Stimulated activated CD4-positive, alpha-beta T cell treated with anti-CD3 and anti-CD28 coated beads, TNF-alpha, amount 100 ng/mL, for 48 hours (primary cell): ENCODE measurements at places on chromosomes 16 and 17.

DNA sequence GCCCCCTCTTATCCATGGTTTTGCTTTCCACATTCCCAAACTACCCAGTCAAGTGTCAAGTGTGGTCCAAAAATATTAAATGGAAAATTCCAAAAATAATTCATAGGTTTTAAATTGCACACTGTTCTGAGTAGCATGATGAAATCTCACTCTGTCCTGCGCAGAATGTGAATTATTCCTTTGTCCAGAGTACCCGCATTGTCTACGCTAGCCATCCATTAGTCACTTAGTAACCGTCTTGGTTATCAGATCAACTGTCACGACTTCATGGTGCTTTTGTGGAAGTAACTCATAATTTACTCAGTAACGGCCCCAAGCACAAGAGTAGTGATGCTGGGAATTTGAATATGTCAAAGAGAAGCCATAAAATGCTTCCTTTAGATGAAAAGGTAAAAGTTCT, 94.9 kb downstream of the SLC39A11 start:
- DNase-seq = no peak

- DNase-seq = no peak
Measured at GRCh38 chr17:78225088-78225865, 6.2 kb upstream of the TMEM235 start.

- DNase-seq = no peak
Measured at GRCh38 chr17:67944035-67944434, 52.2 kb downstream of the C17orf58 start.

DNA sequence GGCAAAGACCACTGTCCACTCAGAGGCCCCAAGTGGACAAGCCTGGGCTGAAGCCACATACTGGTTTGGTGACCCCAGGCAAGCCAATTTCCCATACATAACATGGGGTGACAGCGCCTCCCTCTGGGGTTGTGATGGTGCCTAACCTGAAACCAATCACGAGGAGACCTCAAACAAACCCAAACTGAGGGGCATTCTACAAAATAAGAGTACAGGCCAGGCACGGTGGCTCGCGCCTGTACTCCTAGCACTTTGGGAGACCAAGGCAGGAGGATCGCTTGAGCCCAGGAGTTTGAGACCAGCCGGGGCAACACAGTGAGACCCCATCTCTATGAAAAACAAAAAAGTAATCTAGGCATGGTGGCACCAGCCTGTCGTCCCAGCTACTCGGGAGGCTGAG, 3.6 kb downstream of the P2RX5 start:
- DNase-seq = no peak

GRCh38 chr16:83789642-83790401, 18.0 kb upstream of the HSBP1 start:
- DNase-seq = no peak

DNA sequence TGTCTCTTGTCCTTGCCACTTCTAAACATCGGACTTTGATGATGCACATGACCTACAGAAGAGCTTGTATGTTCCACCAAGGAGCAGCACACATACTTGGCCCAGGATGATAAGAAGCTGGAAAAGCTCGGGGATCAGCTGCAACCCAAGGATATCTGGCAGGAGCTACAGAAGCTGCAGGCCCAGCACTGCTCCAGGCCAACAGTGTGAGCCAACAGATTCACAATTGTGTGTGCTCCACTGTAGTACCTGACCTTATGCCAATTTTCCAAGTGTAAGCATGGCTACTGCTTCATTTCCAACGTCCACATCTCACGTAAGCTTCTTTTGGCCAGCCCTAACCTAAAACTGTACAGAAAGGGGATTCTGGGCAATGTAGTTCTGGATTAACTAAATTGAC, 83.4 kb downstream of the COX10 start:
- no peak for DNase-seq

DNA sequence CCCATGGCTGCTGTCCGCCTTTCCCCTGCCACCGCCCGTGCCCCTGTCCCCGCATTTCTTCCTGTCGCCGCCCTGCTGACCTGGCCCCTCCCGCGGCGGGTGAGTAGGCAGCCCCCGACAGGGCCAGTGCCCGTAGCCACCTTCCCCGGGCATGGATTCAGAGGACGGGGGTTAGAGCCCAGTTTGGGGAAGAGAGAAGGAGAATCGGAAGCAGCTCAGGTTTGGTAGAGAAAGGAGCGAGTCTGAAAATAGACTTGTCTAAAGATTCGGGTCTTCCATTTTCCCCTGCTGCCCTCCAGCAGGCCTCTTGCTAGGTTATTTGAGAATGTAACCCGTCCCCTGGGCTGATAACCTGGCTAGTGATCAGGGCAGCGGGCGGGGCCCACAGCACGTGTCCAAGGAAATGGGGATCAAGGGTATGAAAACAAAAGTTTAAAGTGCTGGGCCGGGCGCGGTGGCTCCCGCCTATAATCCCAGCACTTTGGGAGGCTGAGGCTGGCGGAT, 7.9 kb upstream of the CLDN9 start:
- no peak for DNase-seq

GRCh38 chr17:5825717-5826330, 241.5 kb upstream of the NLRP1 start:
- DNase-seq = no peak

DNA sequence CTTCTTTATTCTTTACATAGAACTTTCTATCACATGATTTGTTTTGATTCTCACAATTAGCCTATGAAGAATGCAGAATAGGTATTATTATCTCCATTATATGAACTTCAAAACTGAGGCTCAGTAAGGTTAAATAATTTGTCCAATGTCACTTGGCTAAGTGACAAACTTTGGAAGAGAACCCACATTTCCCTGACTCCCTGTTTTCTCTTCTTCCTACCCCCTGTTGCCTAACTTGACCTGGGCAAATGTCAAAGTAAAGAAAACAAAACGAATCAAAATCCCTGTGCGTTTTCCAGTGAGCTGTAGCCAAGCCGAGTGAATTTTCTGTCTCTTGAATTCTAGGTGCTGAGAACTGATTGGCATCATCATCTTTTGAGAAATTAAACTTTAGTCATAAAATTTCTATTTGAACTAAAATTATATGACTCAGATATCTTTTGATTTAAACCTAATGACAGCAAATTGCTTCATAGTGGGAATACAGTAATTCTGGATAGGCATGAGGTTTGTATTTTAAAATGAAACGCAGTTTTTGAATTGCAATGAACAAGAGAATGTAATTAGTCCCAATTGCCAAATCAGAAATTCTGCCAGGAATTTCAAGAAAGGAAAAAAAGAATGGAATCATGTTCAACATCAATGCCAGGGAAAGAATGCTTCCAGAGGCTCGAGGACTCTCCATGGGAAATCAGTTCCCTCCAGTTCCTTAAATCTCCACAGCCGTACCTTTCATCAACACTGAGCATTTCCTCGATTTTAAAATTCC, 4.6 kb upstream of the NACA2 start:
- DNase-seq = no peak

GRCh38 chr17:47262586-47262985, 9.0 kb downstream of the ITGB3 start:
- DNase-seq = no peak

GRCh38 chr16:24062270-24062817, 193.8 kb upstream of the CACNG3 start:
- no peak for DNase-seq

- no peak for DNase-seq
Measured at GRCh38 chr17:75271955-75272847, 1.2 kb upstream of the MIF4GD start.

- peak; percentile 51 for DNase-seq
Measured at GRCh38 chr17:36602924-36603384, 1.6 kb downstream of the MRM1 start.

GRCh38 chr17:9266697-9267117, 245.4 kb downstream of the NTN1 start:
- DNase-seq = no peak

DNA sequence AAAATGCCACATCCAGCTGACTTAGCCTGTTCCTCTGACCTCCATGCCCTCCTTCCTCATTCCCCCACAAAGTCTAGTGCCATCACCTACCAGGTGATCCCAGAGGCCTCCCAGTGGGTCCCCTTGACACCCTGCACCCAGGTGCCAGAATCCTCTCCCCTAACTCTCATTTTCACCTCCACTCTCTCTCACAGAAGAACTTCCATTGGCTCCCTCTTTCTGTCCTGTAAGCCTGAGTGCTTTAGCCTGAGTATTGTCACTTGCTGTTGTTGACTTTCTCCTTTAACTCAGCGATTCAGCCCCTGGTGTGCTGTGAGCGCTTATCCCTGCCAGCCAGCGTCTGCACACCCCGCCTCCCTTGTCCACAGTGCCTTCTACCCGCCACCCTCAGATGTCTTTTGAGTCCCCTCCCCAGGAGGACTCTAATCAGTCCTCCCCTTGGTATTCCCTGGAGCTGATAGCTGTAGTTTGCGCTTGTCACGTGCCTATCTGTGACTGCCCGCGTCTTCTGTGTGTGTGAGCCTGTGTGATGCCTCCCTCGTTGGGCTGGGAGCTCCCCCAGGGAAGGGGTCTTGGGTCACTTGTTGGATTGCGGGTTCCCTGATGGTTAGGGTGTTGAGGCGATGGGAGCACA, 31.9 kb downstream of the ARHGAP23 start:
- no peak for DNase-seq

DNA sequence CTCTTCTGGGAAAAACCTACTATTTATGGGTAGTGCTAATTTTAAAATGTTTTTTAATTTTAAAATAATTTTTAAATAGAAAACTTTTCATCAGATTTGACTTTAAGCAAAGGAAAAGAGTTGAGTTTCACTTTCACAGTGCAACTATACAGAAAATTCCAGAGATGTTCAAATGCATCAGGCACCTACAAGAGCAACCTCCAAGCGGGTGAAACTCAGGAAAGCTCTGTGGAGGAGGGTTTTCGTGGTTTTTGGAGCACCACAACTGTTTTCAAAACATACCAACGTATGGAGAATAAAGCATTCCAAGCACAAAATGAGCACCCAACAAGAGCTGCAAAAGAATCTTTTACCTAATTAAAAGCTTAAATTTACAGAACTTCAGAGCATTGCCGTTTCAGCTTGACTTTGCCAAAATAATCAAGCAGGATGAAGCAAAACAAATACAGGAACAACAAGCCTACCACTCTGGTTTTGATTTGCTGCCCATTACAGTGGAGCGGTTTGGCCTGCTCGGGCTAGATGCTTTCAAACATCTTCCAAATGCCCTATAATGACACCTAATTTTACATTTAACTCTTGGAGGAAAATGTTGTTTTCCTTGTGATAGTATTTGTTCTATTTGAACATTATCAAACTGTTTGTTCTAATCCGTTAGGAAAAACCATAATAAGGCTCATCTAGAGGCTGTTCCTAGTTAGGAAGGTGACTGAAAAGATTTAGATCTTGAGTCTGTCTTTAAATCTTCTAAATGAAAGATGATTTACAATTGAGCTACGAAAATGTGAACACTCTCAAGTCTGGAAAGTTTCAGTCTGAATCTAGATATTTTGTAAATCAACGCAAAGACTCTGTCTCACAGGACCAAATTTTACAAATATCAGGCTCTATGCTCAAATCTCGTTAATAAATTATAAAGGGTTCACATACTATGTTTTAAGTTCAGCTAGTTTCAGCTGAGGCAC, 34.5 kb downstream of the NACA2 start:
- no peak for DNase-seq

GRCh38 chr17:251531-251930, 70.1 kb upstream of the DOC2B start:
- DNase-seq = no peak

DNA sequence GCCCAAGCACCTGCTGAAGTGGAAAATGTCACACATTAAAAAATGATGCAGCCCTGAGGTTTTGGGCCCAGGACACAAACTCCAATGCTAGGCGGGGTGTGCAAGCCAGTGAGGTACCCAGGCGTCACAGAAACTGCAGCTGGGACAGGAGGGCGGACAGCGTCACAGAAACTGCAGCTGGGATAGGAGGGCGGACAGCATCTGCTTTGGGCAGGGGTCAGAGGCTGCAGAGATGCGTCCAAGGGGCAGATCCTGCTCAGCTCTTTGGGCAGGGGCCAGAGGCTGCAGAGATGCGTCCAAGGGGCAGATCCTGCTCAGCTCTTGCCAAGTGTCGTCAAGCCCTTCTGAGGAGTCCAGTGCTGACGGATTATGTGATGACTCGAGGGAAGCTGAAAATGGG, 43.9 kb upstream of the RCVRN start:
- DNase-seq = no peak

DNA sequence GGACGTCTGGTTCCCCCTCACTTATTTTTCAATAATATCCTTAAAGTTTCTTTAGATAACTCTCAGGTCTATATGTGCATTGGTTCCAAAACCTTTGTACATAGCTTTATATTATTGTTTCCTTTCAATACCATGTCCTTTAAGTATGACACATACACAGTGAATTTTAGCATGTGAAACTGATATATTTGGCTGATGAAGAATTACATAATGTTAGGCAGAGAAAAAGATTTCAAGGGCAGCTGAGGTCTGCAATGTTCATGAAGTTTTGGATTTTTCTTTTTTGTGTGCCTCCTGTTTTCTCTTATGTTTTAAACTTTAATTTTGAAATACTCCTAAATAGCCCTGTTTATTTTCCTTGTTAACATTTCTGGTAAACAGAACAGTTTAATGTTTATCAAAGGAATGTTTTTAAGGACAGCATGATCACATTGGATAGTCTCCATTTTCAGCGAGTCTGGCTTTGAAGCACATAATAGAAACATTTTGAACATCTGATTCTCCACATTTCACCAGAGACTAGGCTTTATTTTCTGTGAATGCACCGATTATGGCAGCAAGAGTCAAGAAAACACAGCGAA, 32.9 kb upstream of the FBXO47 start:
- no peak for DNase-seq

- DNase-seq = no peak
Measured at GRCh38 chr17:30196504-30196903, 39.0 kb downstream of the SLC6A4 start.

DNA sequence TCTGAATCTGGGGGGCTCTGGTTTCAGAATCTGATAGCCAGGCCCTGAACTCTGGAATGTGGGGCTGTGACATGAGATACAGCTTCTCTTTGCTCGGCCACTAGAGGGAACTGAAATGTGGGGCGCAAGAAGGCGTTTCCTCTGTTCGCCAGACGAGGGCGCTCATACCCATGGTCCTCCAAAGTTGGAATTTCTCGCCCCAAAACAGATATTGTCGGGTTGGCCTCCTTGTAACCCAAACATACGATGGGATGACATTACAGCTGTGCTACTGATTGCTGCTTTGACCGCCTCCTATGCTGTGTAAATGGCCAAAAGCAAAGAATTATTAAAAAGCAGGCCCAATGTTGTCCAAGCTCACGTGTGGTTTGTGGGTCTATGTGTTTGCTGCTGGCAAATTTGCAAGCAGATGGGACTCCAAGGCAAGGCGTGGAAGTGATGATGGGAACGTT, 13.1 kb upstream of the MSI2 start:
- peak; percentile 62 for DNase-seq

- DNase-seq = no peak
Measured at GRCh38 chr16:23941963-23942564, 106.3 kb downstream of the PRKCB start.

- no peak for DNase-seq
Measured at GRCh38 chr17:38693700-38694329, 11.3 kb upstream of the MLLT6 start.

- no peak for DNase-seq
Measured at GRCh38 chr17:1460233-1460632, 4.2 kb upstream of the CRK start.

- DNase-seq = no peak
Measured at GRCh38 chr17:77441130-77441920, 300.6 kb downstream of the SEC14L1 start.
